ENCODE measurements at places on chromosomes 6 and 20. TPM values are rescaled to one million over a fixed set of nuclear protein-coding genes. Genes with fewer than 3 reads are reported as not detected.

GRCh38 chr6:7647504-7647903, 57.5 kb downstream of the SNRNP48 start:
- no peak overlapping the region for H3K4me3 ChIP-seq
- H3K36me3 ChIP-seq: no peaks in the 10 kb centered on the region
- H3K27me3 ChIP-seq: no peaks in the 10 kb centered on the region
- no peak for DNase-seq
- H3K27ac ChIP-seq: peak overlapping the region; percentile 23

- H3K4me3 ChIP-seq: no peak overlapping the region
- no peak overlapping the region for H3K27ac ChIP-seq
- DNase-seq: no peak
- no peaks in the 10 kb centered on the region for H3K4me1 ChIP-seq
- no peaks in the 10 kb centered on the region for H3K27me3 ChIP-seq
Measured at GRCh38 chr6:121886223-121886830, 450.9 kb downstream of the GJA1 start.

The MEP1A gene
- not detected for total RNA-seq

DNA sequence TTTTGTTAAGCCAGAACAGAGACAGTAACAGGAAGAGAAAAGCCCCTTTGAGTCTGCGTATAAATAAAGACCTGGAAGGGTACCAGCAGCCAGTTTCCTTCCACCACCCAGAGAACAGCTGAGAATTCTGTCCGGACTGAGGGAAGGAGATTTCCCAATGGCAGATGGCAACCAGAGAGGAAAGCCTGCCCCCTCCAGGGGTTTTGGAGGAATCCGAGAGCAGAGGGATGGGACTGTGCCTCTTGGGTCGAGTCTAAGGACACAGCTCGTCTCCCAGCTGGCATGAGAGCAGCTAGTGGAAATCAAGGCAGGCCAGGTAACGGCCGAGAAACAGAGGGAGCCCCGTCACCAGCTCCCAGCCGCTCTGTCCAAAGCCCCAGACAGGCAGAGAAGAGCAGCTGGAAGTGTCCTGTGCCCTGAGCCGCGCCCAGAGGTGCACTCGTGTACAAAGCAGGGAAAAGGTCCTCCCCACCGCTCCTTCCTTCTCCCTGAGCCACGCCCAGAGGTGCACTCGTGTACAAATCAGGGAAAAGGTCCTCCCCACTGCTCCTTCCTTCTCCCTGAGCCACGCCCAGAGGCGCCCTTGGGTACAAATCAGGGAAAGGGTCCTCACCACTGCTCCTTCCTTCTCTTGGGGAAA, 134.0 kb upstream of the SNX9 start:
- no peak overlapping the region for H3K27ac ChIP-seq
- no peaks in the 10 kb centered on the region for H3K36me3 ChIP-seq
- no peak for DNase-seq
- H3K27me3 ChIP-seq: peaks cover 3% of the 10 kb centered on the region
- no peaks in the 10 kb centered on the region for H3K4me1 ChIP-seq

- no peak for DNase-seq
- H3K36me3 ChIP-seq: no peaks in the 10 kb centered on the region
- H3K4me3 ChIP-seq: no peak overlapping the region
- H3K27me3 ChIP-seq: peaks cover 20% of the 10 kb centered on the region
- no peak overlapping the region for H3K27ac ChIP-seq
Measured at GRCh38 chr6:925656-926213, 232.8 kb upstream of the EXOC2 start.

GRCh38 chr6:143224516-143224915, 163.8 kb downstream of the AIG1 start:
- DNase-seq: no peak
- H3K27me3 ChIP-seq: no peaks in the 10 kb centered on the region
- no peaks in the 10 kb centered on the region for H3K4me1 ChIP-seq
- H3K27ac ChIP-seq: no peak overlapping the region
- no peak overlapping the region for H3K4me3 ChIP-seq
- H3K36me3 ChIP-seq: no peaks in the 10 kb centered on the region

- peak overlapping the region; percentile 75 for H3K27ac ChIP-seq
- H3K36me3 ChIP-seq: no peaks in the 10 kb centered on the region
- H3K4me1 ChIP-seq: peaks cover 10% of the 10 kb centered on the region
- peak; percentile 18 for DNase-seq
- no peaks in the 10 kb centered on the region for H3K27me3 ChIP-seq
Measured at GRCh38 chr6:41682497-41683272, 44.4 kb downstream of the MDFI start.

- H3K36me3 ChIP-seq: no peaks in the 10 kb centered on the region
- H3K27ac ChIP-seq: no peak overlapping the region
- no peak overlapping the region for H3K4me3 ChIP-seq
- no peak for DNase-seq
- no peaks in the 10 kb centered on the region for H3K27me3 ChIP-seq
Measured at GRCh38 chr6:55239099-55239498, 64.8 kb downstream of the HCRTR2 start.

- no peak for DNase-seq
- H3K4me3 ChIP-seq: no peak overlapping the region
- no peak overlapping the region for H3K27ac ChIP-seq
- H3K4me1 ChIP-seq: peaks cover 8% of the 10 kb centered on the region
- no peaks in the 10 kb centered on the region for H3K36me3 ChIP-seq
- no peaks in the 10 kb centered on the region for H3K27me3 ChIP-seq
Measured at GRCh38 chr6:160265869-160266476, 7.4 kb upstream of the SLC22A2 start.

The PRSS35 gene
- not detected for total RNA-seq

The HLA-DMB gene
- 1.6 TPM for total RNA-seq

The PROKR2 gene
- not detected for total RNA-seq

GRCh38 chr6:6581054-6581453, 7.5 kb upstream of the LY86 start:
- DNase-seq: no peak
- H3K4me1 ChIP-seq: peaks cover 12% of the 10 kb centered on the region
- H3K4me3 ChIP-seq: no peak overlapping the region

- no peak overlapping the region for H3K4me3 ChIP-seq
- no peak overlapping the region for H3K27ac ChIP-seq
- DNase-seq: no peak
- H3K36me3 ChIP-seq: no peaks in the 10 kb centered on the region
- no peaks in the 10 kb centered on the region for H3K4me1 ChIP-seq
- no peaks in the 10 kb centered on the region for H3K27me3 ChIP-seq
Measured at GRCh38 chr6:126118936-126119335, 132.6 kb downstream of the TRMT11 start.

Data from activated CD4-positive, alpha-beta memory T cell treated with anti-CD3 and anti-CD28 coated beads for 36 hours (primary cell).